ENCODE measurements at places on chromosomes 16 and 17.

- no peak for DNase-seq
Measured at GRCh38 chr17:34252444-34253138, 2.5 kb upstream of the CCL2 start.

- no peak for DNase-seq
Measured at GRCh38 chr17:11296994-11297393, 56.0 kb downstream of the SHISA6 start.

DNA sequence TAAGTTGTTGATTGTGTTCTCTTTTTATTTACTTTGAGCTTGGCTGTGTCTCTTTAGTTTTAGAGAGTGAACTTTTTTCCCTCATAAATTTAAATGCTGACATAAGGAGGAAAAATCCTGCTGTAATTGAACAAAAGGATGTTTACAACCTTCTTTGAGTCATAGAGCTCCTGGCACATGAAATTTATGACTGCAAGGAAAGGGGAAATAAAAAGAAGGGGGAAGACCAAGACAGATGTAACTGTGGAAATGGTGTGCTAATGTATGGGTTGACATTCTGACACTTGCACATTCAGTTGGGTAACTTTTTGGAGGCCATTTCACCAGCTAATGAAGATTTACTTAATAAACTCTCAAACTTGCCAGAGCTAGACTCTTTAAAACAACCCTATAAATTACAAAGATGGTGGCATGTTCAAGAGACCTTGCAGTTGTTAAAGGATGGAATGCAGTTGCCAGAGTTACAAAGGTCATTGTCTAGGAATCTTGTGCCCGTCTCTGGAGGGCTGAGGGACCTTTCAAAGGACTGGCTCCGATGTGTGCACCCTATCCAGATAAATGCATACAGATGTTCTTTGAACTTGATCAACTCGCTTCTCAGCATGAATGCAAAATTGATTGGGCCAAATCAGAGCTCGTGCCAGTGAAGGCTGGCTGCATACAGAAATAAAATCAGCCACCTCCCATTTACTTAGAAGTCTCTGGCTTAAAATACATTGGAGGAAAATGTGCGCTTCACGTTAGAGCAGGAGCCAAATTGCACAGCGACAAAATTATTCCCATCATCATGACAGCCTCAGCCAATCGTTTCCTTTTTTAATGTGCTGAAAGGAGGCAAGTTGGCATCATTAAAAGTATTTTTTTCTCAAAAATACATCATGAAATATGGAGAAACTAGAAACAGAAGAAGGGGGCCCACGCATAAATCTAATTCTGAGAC, 289.0 kb upstream of the XYLT1 start:
- DNase-seq: no peak

GRCh38 chr17:67680445-67681224, 37.1 kb upstream of the NOL11 start:
- DNase-seq: no peak

DNA sequence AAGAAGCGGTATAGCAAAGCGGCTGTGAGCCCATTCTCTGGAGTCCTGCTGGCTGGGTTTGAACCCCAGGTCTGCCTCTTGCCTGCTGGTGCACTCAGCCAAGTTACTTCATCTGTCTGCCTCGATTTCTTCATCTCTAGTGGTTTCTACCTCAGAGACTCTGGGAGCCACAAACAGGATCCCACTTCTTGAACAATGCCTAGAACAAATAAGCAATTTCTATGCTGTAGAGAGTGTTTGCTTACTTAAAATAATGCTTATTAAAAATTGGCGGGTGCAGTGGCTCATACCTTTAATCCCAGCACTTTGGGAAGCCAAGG, 75.5 kb downstream of the CMIP start:
- DNase-seq: no peak

- no peak for DNase-seq
Measured at GRCh38 chr16:49498666-49499413, 125.2 kb downstream of the C16orf78 start.

GRCh38 chr17:56298846-56299245, 145.6 kb downstream of the ANKFN1 start:
- DNase-seq: no peak

DNA sequence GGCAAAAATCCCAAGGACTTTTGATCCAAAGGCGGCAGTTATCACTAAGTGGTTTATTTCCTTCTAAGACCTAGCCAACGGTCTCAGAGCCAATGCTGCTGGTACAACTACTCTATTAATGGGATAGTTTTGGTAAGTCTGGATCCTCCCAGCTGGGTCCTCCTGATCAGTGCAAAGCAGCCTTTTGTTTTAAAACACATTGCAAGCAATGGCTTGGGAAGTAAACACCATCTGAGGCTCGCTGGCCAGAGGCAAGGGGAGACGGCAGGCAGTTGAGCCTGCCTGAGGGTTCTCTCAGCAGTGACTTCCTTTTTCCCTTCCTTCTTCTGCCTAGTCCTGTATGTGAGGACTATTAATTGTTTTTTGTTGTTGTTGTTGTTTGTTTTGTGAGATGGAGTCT, 1.6 kb upstream of the SLC5A10 start:
- no peak for DNase-seq

DNA sequence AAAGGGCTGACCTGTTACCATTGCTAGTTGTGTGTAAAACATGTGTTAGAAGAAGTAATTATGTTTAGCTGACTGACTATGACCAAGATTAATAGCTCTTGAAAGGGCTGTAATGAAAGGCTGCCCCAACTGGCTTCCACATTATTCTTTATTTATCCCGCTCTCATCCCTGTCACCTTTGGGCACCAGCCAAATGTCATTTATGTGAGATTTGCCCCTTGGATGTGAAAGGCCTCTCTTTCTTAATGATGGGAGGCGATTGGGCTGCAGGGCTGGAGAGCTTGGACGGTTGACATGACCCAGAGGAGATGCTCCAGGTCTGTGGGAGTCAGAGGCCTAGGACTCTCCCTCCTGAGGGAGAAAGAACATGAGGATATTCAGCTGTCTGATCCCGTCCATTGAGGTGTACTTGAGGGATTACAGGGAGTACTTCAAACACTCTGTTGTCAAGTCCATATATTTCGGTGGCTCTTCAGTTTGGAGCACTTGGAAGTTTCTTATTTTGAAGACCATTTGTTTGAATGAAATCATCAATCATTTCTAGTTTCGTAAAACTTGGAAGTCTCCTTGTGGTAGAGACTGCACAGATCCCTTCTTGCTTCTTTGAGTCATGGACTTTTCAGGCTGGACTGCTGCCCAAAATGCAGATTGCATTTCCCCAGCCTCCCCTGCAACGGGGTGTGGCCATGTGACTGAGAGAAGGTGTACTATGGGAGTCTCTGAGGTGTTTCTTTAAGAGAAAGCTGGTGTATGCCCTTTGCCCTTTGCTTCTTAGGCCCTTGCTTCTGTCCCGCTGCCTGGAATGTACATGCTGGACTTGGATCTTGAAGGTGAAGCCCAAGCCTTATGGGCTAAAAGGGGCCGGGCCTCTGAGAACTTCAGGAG, 51.3 kb downstream of the FTO start:
- DNase-seq: no peak

DNA sequence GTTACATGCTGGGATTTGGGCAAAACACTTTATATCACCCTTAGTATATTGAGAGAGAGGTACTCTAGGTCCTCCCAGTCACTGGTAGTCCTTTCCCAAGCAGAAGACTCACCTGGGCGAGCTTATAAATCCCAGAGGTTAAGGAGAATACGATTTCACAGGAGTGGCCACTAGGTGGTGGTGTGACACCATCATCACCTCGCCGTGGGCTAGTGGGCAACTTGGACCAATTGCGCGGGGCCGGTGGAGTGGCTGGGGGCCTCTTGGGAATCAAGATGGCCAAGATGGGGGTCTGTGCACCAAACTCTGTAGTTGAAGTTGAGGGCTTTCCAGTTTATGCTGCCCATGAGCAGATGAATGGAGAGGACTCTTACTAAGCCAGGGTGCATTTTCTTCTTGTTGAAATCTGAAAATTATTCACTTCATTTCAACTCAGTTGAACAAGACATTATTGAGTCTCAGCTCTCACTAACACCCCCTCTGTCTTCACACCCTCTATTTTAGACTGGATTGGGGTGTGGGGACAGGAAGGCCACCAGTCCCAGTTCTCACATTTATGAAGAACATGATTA, 38.2 kb upstream of the PIRT start:
- DNase-seq: peak; percentile 2

DNA sequence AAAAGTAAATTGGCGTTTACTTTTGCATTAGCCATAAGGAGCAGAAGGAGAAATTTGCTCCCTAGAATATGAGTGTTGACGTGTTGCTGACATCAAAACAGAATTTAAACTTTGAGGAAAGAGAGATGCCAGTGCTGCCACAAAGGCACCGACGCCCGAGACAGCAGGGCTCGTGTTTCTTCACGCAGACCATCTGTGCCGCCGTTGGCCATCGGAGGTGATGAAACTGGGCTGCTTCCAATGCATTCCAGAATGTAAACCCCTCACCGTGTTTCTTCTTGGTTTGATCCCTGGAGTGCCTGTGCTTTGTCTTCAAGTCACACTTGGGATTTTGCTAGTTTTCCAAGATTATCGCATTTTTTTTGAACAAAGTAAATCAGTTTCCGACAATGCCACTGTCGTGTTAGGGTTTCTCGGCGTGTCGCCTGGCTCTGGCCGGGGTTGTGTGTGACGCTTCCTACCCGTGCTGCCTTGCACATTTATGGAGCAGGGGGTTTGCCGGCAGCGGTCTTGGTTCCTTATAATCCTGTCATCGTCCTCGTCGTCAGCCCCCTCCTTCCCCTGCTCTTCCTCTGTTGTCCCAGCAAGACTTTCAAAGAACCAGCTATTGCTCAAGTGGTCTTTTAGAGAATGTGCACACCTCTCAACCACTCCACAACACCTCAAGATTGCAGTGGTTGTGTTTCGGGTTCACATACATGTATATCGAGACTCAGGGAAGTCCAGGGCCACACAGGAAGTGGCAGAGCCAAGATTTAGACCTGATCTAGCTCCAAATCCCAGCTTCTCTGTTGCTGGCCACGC, 103.9 kb downstream of the METRNL start:
- no peak for DNase-seq

GRCh38 chr16:86019446-86020047, 120.6 kb downstream of the IRF8 start:
- no peak for DNase-seq

GRCh38 chr16:22861580-22861979, 47.6 kb downstream of the HS3ST2 start:
- no peak for DNase-seq

DNA sequence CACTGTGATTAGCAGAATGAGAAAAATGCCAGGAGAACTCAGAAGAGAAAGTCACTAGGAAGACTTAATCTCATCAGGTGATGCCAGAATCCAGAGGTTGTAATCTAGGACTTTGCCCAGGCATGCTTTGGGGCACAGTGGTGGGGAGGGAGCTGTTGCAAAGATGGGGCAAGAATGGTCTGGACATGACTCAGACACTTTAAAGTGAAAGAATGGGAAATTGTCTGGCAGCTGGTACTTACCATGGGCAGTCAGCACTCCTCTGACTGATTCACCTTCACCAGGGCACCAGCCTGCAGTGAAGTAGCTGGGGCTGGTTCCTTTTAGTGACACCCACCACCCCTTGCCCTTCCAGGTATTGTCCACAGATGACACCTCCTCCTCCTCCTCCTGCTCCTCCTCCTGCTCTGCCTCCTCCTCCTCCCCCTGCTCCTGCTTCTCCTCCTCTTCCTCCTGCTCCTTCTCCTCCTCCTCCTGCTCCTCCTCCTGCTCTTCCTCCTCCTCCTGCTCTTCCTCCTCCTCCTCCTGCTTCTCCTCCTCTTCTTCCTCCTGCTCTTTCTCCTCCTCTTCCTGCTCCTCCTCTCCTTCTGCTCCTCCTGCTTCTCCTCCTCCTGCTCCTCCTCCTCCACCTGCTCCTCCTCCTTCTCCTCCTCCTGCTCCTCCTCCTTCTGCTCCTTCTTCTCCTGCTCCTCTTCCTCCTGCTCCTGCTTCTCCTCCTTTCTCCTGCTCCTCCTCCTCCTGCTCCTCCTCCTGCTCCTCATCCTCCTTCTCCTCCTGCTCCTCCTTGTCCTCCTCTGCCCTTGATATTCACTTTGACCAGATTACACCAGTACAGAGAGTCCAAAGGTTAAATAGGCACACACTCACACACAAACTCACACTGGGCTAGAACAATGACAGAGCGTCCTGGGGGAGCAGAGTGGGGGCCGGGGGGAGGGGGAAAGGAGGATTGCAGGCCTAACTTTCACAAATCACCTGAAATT, at the start of gene CHD9NB:
TSS of gene CHD9NB (minus strand) at position 379 of the 983 bp plus-strand sequence. CDS start 8,739 bp downstream, outside the sequence.
- DNase-seq: no peak

GRCh38 chr16:68528233-68528632, 10.9 kb upstream of the ZFP90 start:
- DNase-seq: no peak

DNA sequence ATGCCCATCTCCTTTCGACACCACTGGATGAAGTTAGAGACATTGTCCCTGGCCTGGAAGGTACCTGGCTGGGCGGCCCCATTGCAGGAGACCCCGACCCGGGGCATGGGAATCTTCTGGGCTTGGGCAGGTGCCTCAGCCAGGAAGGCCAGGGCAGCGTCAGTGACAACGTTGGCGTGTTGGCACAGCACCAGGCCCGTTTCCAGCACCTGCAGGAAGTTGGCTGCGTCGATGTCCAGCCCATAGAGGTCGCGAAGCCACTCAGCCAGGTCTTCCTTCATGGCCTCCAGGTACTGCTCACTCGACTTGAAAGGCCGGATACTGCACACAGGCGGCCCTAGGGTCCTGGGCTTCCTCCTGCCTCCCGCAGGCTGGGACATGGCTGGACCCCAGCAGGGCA, 568 bp downstream of the GAS2L2 start:
- DNase-seq: no peak

DNA sequence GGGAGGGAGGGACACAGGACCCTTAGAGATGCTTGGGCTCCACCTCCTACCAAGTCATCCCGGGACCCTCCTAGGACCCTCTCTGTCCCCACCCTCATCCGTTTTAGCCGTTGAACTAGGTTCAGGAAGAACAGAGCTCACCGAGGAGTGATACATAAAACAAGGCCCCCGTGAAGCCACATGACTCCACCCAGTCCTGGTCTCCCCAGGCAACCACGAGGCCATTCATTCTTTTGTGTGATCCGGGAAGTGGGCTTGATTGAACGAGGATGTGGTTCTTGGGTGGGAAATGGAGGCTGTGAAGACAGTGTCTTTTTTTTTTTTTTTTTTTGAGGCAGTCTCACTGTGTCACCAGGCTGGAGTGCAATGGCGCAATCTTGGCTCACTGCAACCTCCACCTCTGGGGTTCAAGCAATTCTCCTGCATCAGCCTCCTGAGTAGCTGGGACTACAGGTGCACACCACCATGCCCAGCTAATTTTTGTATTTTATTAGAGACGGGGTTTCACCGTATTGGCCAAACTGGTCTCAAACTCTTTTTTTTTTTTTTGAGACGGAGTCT, 14.8 kb downstream of the TRARG1 start:
- DNase-seq: peak; percentile 94

DNA sequence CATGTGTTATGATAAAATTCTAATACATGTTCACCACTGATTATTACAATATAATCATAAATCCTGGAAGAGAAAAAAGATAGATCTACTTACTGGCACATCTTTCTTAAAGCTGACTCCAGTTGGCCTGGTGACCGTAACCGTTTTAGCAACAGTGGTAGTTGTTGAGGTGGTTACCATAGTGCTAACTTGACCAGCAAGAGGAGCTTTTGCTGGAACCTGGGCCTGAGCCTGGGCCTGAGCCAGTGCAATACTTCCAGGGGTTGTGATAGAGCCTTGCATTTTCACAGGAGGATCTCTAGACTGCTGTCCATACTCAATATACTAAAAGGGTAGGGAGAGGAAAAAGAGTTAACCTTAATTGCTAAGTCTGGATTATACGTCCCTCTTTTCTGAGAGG, 36.2 kb downstream of the SETD6 start:
- DNase-seq: no peak
